Esophagus squamous epithelium (tissue), 5 donors: ENCODE measurements at places on chromosomes 6 and 20.

GRCh38 chr20:33790566-33790965 lies 20.6 kb upstream of the CHMP4B start:
- DNase-seq = no peak

DNA sequence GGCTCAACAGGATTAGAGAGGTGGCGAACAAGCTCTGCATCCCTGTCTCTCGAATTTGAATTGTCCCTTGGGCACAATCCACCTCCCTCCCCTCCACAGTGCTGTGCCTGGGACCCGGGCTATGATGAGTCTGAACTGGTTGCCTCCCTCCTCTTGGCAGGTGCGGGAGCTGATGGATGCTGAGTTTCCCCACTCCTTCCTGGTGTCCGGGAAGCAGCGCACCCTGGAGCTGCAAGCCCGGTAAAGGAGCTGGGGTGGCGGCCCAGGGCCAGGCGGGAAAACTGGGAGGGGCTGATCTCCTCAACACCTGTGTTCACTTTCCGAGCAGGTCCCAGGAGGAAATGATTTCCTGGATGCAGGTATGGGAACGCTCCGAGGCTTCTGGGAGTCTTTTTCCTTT lies 14.9 kb downstream of the FGD2 start:
- DNase-seq = no peak

DNA sequence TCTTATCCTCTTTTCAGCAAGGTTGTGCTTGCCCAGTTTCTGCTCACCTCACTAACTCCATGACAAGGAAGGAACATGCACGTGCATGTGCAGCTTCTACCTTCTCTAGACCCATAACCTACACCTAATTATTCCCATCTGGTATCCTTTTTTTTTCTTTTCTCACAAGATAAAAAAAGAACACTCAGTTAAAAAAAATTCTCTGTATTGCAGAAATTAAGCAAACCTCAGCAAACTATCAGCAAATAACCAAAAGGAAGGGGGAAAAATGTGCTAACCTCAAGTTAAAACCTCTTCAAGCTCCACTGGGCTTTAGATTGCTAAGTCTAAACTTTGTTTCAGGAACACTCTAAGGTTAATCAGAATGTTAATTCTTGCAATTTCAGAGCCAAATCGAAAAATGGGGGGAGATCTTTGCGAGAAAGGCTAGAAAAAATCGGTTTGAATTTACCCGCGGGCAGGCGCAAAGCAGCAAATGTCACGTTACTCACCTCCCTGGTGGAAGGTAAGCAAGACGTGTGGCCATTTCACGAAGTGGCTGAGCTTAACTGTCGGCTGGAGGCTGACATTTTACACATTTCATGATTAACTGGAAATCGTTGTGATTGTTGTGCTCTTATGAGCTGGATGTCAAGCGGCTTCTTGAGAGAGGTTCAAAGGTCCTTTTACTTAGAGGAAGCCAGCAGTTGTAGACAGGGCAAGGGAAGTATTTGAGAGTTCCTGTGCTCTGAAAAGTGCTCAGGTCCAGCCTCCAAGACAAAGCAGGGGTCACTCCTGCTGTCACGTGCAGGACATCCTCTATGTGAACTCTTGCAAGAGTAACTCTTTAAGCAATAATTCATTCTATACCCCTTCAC lies 19.1 kb downstream of the TFAP2B start:
- DNase-seq = no peak

- no peak for DNase-seq
Observed at GRCh38 chr20:19254956-19255355, 42.5 kb downstream of the SLC24A3 start.

DNA sequence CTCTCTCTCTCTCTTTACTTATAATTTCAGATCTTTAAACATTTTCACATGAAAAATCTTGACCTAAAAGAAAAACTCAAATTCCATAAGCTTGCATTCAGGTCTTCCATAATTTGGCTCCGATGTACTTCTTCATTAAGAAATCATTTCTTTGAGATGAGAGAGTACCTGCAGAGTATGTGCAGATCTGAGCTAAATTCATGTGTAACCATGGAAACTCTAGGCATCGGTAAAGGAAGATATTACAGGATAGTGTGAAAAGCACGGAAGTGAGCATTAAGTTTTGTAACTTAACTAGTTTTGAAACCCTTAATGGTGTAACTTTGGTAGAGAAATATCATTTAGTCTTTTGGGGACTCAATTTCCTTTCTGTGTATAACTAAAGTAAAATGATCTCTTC lies 295.9 kb upstream of the SOX4 start:
- no peak for DNase-seq

DNA sequence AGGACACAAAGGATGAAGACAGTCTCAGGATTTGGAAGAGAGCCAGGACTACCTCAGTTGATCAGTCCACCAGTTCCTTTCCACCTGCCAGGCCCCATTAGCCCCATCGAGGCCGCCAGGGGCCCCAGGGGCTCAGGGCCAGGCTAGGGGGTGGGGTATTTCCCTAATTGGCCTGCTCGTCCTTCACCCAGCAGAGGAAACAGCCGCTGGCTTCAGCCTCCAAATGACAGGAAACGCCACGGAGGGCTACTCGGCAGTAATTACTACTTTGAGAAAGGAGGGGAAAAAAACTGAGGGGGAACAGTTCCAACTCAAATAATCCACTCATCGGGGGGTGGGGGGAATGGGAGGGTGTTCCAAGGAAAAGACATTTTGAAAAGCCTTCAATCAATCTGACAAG lies 42.7 kb downstream of the MAFB start:
- no peak for DNase-seq

- DNase-seq = no peak
Observed at GRCh38 chr6:148479497-148479896, 136.9 kb downstream of the SASH1 start.

- DNase-seq = no peak
Observed at GRCh38 chr6:166145751-166146150, 21.9 kb downstream of the TBXT start.

GRCh38 chr6:112029045-112029822 lies 24.7 kb upstream of the CCN6 start:
- no peak for DNase-seq

DNA sequence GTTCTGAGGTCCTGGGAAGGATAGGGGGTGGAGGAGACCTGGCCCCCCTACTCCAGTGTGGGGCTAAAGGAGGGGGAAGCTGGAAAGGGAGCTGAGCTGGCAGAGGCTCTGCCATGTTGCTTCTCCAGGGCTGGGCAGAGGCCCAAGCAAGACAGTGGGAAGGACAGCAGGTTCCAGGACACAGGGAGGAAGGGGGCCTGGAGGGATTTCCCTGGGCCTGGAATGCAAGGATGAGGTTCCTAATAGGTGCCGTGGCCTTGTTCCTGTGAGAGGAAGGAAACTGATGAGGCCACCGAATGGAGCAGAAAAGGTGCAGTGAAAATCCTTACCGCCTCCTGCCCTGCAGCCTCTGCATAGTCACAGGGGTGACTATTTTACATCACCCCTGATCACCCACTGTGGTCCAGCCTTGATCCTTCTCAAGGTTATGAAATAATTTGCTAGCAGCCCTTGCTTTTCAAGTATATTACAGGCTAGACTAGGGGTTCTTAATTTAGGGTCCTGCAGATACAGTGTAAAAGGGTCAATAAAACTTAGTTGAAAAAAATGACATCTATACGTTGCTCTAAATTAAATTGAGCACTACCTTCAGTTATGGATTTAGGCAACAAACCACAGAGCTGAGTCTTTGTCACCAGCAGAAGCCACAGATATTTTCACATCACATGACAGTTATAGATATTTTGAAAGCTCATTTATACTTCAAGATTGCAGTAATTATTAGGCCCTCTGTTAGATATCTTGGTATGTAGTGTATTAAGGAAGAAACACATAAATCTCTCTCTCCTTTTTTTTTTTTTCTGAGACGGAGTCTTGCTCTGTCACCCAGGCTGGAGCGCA lies 45.7 kb upstream of the RNF24 start:
- no peak for DNase-seq

GRCh38 chr20:60695226-60696000 lies 556.6 kb upstream of the CDH4 start:
- no peak for DNase-seq

DNA sequence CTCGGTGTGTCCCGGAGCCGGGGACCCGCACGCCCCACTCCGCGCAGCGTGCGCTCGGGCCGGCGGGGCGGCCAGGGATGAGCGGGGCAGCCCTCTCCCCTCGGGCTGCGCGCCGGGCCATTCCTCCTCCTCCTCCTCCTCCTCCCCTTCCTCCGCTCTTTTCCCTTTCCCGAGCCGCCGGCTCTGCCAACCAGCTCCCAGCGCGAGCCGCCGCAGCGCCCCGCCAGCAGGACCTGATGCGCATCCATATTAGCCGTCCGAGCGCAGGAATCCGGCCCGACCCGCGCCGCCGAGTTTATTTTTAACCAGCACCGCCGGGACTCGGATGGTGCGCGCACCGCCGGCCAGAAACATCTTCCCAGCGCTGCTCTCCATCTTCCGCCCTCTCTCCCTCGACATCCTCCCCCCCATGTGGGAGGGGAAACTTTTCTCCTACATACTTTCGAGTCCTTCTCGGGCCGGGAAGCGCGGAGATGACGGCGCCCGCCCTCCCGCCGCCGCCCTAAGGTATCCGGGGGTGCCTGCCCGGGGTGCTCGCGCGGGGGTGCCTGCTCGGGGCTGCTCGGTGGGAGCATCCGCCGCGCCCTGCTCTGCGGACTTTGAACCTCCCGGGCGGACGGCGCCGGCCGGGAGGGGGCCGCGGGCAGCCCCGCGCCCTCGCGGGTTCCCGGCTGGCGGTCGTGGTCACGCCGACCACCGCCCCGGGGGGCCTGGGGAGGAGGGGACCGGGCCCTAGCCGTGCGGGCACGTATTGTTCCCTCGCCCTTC lies 619 bp downstream of the RREB1 start:
- no peak for DNase-seq

- DNase-seq = no peak
Observed at GRCh38 chr6:151948002-151948743, 140.7 kb downstream of the ESR1 start.

DNA sequence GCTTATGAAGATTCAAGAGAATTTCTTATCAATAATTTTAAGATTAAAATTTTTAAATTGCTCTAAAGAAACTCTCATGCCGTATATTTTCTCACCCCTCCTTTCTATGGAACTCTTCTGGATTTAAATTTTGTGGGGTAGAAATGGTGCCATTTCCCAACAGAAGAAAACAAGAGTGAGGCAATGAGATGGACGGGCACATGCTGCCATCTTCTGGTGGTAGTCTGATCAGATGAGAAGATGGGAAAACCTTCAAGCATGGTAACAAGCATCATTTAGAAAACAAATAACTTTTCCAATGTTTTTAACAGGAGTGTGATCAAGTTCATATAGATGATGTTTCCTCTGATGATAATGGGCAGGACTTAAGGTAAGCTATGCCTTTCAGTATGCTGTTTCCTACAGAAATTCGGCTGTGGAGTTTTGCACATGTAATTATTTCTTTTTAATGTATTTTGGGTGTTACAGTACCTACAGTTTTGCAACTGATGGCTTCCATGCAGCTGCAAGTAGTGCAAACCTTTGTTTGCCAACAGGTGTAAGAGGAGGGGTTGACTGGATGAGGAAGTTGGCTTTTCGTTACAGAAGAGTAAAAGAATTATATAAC lies 271.4 kb downstream of the EYA4 start:
- no peak for DNase-seq

DNA sequence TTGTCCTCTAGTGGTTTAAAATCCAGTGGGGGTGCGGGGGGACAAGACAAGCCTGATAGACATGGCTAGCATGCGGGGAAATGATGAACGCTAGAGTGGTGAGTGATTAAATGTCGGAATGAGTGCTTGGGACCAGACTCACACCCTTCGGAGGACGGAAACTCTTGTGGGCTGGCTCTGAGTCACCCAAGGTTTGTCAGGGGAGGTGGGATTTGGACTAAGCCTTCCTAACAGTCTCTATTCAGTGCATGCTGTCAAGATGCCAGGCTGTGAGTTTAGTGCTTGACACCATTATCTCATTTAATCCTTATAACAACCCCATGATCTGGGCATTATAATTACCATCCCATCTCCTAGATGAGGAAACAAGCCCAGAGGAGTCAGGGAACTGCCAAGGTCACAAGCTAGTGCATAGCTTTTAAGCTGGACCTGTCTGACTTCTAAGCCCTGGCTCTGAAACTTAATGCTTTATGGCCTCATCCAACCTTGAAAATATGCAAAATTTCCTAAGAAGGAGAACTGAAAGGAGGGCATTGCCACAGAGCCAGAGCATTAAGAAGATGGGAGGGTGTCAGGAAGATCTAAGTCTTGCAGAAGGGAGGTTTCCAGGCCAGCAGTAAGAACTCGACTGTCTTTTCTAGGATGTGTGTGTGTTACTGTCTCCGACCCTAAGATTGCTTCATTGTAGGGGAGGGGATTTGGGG lies 168.7 kb upstream of the LRFN2 start:
- no peak for DNase-seq

DNA sequence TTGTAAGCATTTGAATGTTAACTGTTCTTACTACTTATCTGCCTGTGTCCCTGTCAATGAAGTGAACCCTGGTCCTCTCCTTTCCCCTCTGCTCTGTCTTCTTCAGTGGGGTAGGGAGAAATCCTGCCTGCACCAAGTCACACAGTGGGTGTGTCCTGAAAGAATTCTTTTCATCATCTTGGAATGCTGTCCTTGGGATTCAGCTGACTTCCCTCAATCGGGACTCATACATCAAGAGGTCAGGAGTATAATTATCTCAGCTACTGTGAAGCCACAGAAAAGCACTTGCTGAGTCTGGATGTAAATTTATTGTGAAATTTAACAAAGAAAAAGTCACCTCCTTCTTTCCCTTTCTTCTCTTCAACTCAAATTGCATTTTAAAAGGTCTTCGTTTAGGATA lies 328.5 kb downstream of the SOX4 start:
- no peak for DNase-seq

- DNase-seq = no peak
Observed at GRCh38 chr20:53685070-53685595, 91.5 kb upstream of the ZNF217 start.

- DNase-seq = no peak
Observed at GRCh38 chr6:128532136-128532535, 11.7 kb upstream of the PTPRK start.

- no peak for DNase-seq
Observed at GRCh38 chr6:40719671-40720374, 132.7 kb upstream of the LRFN2 start.

DNA sequence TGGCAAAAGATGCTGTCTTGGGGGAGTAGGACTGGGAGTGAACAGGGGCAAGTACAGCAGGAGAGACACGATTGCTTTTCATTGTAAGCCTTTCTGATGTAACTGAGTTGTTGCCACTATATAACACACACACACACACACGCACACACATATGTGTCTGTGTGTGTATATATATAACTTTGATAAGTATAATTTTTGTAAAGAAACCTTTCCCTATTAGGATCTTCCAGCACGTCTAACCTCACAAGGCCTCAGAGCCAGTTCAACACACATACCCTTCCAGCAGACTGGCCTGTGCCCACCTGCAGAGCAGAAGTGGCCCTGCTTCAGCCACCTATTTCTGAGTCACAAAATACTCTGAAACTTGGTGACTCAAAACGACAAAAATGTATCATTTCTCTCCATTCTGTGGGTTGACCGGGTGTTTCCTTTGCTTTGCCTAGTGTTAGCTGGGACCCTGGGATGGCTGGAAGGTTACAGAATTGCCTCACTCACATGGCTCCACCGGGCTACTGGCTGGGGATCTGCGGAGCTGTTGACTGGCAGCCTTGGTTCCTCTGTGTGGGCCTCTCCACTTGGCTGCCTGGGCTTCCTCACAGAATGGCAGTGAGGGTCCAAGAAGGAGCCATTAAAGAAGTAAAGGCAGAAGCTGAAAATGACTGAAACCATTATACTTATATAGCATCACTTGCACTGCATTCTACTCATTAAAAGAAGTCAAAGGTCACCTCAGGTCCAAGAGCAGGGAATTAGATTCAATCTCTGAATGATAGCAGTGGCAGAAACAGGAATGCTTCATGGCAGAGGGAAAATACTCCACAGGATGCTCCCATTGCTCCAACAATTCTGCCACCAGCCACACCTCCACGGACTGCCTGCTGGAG lies 126.4 kb downstream of the BANF2 start:
- DNase-seq = no peak
